ENCODE measurements at places on chromosomes 7 and 10.

DNA sequence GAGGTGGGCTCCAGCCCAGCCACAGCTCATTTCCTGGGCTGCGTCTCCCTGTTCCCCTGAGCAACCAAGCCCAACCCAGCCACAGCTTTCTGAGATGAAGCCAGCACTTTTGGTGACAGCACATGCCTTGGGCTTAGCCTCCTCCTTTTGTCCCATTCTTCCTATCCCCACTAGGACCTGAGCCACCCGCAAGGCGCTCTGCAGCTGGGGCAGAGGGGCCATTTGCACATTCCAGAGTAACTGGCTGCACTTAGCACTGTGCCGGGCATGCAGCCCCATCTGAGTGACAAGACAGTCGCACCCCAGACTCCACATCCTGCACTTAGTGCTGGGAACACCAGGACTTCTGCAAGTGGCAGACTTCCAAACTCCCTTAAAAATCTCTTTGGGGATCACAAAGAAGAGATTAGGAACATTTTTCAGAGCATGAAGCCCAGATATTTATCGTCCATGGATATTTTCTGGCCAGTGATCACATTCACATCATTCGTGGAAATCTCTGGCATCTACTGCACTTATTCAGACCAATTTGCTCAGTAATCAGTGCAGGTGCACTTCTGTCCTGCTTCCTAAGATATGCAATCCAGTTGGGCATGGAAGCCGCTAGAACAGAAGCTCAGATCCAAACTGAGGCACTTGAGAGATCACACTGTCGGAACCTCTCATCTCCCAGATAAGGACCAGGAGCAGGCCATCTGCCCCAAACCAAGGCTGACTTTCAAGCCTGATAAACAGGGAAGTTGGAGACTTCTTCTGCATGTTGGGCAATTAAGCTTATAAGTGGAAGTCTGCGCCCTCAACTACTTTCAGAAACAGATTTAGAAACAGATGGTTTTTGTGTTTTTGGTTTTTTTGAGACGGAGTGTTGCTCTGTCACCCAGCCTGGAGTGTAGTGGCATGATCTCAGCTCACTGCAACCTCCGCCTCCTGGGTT lies 26.4 kb downstream of the CHST15 start:
- no peak for DNase-seq

DNA sequence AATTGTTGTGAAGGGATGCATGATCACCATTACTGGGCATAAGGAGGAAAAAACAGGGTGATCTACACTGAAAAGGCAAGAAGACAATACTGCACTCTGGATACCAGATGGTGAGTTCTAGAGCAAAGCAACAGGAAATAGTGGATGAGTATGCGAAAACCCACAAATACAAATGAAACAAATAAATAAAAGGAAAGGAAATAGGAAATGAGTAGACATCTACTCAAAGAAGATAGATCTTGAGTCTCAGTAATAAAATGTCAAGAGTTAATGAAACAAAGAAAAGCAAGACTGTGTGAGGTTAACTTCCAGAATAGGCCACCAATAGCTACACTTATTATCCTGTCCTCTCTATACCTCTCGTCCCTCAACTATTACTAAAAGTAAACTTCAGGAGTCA lies 11.7 kb downstream of the ORC5 start:
- DNase-seq = no peak

GRCh38 chr10:75397496-75398199 lies 3.9 kb downstream of the ZNF503 start:
- DNase-seq = no peak

DNA sequence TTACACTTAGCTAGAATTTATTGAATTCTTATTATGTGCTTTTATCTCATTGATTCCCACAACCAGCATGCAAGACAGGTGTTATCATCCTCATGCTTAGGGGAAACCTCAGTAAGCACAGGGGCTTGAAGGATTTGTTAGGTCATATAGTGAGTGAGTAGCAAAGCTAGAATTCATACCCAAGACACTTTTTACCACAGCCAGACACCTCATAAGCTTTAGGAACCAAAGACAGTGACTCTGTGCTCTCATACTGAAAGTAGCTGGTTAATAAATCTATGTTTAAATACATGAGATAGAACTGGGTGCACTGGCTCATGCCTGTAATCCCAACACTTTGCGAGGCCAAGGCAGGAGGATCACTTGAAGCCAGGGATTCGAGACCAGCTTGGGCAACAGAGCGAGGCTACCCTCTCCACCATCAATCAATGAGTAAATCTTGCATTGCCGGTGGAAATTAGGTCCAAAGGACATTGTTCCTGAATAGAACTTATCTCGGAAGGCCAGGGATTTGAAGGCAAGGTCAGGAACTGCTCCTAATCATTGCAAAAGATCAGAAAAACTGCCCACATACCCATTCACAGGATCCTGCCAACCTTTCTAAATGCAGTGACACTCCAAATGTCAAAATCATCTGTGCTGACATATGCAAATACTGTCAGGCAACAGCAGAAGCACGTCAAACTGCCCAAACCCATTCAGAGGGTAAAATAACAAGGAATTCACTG lies 523.5 kb downstream of the PARD3 start:
- DNase-seq = no peak

GRCh38 chr10:16449454-16449853 lies 12.6 kb downstream of the PTER start:
- DNase-seq = no peak

- DNase-seq = peak; percentile 16
Measured at GRCh38 chr7:135508883-135509588, 866 bp downstream of the CNOT4 start.
